Stimulated activated CD8-positive, alpha-beta memory T cell treated with anti-CD3 and anti-CD28 coated beads, Interleukin-15, amount 100 ng/mL, for 4 hours (primary cell): ENCODE measurements at places on chromosomes 1 and 21.
A peak's percentile ranks its signal among the peaks of the same experiment; 100 is the strongest.

DNA sequence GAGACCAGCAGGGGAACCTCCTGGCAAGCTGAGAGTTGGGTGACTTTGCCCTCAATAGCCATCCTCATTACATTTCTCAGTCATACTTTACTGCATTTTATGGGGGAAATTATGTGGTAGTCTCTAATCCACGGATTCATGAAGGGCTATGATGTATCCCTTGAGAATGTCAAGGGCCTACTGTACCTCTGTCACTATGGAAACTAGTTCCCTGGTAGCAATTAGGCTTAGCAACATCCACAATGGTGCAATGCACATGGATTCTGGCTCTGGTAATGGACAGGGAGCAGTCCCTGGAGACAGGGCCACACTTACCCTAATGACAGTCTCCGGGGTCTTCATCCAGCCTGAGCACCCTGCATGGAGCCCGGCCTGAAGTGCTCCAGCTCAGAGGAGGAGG is 26.5 kb downstream of the LRRN2 start:
- DNase-seq = no peak

DNA sequence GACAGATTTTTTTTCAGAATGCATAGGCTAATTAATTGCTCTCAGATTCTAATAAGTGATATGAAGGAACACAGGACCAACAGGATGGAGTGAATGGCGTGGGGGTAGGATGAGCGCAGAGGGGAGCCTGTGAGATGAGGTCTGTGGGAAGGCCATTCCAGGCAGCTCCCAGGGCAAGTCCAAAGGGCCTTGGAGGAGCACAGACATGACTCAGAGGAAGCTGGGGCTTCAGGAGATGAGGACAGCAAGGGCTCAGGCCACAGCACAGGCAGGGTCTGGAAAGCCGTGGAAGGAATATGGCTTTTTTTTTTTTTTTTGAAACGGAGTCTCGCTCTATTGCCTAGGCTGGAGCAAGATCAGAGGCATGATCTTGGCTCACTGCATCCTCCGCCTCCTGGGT is 35.1 kb downstream of the FMN2 start:
- DNase-seq = no peak

DNA sequence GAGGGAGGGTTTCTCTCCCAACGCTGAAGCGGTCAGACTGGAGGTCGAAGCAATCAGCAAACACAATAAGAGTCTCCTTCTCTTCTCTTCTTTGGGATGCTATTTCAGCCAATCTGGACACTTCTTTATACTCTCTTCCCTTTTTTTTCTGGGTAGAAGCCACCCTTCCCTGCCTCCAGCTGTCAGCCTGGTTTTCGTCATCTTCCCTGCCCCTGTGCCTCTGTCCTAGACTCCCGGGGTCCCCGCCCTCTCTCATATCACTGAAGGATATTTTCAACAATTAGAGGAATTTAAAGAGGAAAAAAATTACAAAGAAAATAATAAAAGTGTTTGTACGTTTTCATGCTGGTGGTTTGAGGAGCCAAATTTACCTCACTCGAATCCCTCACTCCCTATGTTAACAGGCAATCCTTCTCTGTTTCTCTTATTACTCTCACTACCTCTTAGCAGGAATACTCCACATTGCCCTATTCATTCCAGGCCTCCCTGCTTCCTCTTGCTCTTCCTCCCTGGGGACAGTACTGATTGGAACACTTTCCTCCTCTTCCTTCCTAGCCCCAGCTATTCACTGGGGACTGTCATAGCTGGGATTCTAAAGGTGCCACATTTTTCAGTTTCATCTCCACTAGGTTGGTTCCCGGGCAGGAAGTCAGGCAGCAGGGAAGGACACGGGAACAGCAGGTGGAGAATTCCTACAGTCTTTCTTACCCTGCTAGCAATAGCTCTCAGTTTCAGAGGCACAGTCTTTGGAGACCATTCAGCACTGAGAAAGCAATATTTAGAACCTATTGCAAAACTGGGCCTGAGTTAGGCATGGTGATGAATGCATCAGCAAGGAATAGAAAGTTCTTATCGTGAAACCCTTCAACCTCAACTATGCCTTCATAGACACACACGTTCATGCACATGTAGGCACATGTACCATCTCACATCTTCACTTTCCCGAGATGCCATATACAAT is 288.0 kb downstream of the PBX1 start:
- DNase-seq = no peak

DNA sequence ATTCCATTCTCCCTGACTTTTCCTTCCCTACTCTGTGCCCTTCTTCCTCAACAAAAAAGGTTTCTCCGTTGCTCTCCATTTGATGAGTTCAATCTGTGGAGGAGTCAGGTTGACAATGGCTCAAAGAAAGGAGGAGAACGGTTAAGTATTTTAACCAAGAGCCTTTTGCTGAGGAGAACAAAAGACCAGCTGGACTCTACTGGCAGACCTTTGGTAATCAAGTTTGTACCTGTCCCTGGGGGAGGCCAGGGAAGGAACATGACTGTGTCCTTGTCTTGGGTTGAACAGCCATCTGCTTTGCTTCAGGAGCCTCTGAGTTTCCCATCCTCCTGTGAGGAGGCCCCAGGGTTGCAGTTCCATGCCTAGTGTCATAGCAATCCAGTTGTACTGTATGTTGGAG is 29.9 kb downstream of the TTF2 start:
- DNase-seq = no peak

- no peak for DNase-seq
Measured at GRCh38 chr1:192832492-192832891, 23.7 kb downstream of the RGS2 start.

DNA sequence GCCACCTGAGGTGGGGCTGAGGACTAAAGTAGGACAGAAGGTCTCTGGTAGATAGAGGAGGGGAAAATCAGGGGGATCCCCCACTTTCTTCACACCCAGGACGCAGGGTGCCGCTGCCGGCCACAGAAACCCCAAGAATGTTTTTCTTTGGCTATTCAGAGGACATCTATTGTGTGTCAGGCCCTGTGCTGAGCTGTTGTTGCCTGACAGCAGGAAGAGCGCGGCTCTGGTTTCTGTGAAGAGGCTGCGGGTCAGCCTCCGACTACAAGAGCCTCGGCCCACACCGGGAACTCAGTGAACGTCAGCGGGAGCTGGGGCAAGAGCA is 407 bp upstream of the PIGV start:
- DNase-seq = peak; percentile 56

GRCh38 chr1:23249787-23250454 is 32.6 kb upstream of the HTR1D start:
- DNase-seq = no peak

DNA sequence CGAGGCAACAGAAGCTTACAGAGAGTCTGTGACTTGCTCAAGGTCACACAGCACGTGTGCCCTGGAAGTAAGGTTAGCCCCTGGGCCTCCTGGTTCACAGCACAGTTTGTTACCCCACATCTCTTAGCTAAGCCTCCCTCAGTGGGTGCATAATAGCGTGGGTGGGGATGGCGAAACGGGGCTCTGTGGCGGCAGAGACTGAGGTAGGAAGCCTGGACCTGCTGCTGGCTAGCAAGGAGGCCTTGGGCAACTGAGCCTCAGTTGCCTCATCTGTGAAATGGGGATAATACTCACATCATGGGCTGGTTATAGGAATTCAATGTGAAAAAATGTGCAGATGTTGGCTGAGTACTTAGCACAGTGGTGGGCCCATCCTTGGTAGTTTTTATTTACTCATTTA is 596 bp downstream of the PADI4 start:
- no peak for DNase-seq

DNA sequence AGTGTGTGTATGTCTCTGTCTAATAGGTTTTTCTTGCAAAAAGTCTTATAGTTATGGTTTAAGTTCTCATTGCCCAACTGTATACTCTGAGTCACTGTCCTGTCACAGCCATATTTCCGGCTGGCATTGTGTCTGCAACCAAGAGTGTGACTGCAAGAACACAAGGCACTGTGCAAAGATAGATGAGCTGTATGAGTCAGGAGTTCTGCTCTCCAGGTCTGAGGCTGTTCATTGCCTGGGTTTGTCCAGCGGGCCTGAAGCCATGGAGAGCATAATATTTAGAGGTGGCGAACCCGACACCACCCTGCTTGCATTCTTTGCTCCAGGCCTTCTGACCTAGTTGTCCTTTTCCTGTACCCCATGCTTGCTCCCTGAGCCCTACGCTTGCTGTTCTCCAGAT is 50.9 kb upstream of the CNIH3 start:
- no peak for DNase-seq

DNA sequence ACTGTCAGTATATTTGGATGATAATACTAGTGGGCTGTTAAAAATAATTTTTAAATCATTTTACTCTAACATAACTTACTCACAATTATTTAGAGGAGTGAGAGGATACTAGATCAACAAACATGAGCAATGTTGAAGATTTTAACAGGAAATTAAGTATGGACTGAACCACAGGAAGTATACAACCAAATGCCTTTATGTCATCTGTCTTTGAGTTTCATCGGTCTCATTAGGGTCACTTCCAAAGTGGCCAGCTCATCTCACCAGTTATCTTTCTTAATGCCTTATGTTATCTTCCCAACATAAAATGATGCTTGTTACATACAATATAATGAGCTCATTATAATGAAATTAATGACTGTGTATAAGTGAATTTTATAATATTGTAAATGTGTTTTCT is 1.5 kb upstream of the RGS1 start:
- no peak for DNase-seq

DNA sequence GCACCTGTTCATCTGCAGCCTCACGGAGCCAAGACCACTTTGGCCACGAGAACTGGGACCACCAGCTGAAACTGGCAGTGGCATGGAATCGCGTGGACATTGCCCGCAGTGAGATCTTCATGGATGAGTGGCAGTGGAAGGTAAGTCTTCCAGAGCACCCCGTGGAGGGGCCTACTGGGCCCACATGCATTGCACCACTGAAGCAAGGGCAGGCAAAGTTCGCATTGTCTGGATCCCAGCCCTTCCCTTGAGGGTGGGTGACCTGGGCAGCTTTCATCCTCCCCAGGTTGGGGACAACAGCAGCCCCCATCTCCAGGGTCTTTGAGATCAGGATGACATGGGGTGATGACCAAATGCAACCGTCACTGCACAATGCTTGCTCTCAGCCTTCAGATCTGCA is 37.5 kb downstream of the TRPM2 start:
- DNase-seq = no peak

GRCh38 chr1:227941509-227942020 is 6.2 kb downstream of the WNT9A start:
- no peak for DNase-seq

DNA sequence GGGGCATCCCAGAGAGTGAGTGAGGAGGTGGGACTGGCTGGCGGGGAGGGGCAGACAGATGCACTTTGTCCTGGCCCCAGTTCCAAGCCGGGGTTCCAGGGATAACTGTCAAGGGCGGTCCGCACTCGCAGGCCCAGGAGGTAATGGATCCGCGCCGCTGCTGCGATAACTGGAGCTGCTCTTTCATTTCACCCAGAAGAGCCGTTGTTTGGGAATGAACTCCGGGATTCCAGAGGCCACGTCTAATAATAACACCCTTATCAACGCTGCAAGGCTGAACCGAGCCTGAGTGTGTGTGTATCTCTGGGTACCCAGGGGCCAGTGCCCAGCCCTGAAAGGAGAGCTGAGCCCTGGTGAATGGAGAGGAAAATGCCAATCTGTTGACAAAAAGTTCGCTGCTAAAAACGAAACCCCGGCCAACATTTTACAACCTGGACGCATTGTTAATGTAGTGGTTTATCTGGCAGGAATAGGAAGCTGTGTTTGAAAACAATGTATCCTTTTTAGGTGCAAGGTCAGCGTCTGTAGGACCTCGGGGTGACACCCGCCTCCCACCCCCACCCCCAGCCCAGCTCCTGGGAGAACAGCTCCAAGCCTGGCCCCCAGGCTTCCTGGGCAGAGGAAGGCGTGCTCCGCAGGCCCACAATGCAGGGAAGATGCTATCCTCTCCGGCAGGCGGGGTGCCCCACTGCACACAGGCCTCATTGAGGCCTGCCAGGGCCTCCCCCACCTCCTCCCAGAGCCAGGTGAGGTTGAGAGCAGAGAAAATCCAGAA is 119.7 kb downstream of the PROX1 start:
- no peak for DNase-seq

DNA sequence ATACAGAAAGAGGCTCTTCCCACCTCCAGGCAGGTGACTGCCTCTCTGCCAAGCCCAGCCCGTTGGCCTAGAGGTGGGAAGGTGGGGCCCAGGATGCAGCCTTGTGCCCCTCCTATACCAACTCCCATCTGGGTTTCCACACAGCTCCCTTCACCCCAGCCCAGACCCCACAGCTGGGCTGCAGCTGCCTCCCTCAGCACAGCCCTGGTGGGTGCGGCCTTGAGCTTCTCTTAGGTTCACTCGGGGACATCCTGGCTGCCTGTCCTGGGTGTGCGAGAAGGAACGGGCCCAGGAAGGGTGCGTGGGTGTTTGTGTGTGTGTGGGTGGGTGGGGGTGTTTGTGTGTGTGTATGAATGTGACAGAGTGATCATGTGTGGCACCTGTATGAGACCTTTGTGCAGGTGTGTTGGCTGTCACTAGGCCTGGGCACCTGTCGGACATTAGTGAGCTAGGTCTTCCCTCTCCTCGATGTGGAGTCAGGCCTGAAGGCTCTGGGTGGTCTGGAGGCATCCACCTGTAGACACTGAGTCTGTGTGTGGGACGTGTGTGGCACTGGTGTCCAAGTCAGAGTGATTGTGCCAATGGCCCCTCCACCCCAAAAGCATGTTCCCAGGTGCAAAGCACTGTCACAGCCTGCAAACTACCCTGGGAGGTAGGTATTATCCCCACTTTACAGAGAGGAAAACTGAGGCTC is 30.7 kb downstream of the FOXO6 start:
- DNase-seq = no peak

GRCh38 chr21:33898586-33898985 is 17.0 kb downstream of the ATP5PO start:
- DNase-seq = no peak

DNA sequence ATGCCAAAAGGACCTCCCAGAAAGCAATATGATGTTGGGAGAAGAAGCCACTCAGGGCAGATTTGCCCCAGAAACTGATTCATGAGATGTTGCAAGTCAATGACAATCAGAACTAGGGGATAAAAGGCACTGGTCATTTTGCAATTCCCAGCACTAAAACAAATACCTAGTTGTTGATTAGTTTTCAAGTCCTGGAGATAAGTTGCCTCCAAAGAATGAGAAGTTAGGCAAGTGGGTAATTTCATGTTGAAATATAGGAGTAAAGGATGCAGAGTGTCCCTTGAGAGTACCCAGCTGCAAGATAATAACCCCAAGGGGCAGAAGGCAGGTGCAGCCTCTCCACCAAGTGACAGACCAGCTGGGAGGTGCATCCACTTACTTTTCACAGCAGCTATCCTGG is 363.6 kb downstream of the PBX1 start:
- DNase-seq = no peak

DNA sequence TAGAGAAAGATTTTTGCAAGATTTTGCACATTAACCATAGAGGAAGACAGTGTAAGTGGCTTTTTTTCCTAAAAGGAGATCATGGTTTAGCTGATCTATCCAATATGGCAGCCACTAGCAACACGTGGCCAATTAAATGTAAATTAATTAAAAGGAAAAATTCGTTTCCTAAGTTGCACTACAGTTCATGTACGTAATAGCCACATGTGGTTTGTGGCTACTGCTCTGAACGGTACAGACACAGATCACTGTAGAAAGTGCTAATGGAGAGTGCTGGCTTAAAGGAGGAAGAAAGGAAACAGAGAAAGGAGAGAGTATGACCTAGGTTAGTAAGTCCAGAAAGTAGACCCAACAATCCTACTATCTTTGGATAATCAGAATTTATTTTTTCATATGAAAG is 170.8 kb downstream of the SIPA1L2 start:
- DNase-seq = no peak

- no peak for DNase-seq
Measured at GRCh38 chr1:61156576-61157467, 74.5 kb downstream of the NFIA start.
